GM23248 (cell line): ENCODE measurements at places on chromosomes 7 and 10. TPM values are rescaled to one million over a fixed set of nuclear protein-coding genes. Genes with fewer than 3 reads are reported as not detected.
A peak's percentile ranks its signal among the peaks of the same experiment; 100 is the strongest.

TPST1 gene
- polyA plus RNA-seq, result 53.7 and 57.0 TPM in 2 replicates

HOXA5 gene
- 1.3 and 1.9 TPM in 2 replicates for polyA plus RNA-seq

ZNF365 gene
- polyA plus RNA-seq, result 0.76 and 1.4 TPM in 2 replicates

EN2 gene
- polyA plus RNA-seq, result not detected in 2 replicates

TMEM72 gene
- not detected in 2 replicates for polyA plus RNA-seq

INTS1 gene
- 24.8 and 25.4 TPM in 2 replicates for polyA plus RNA-seq

LIPN gene
- not detected in 2 replicates for polyA plus RNA-seq

C10orf53 gene
- not detected in 2 replicates for polyA plus RNA-seq

DNA sequence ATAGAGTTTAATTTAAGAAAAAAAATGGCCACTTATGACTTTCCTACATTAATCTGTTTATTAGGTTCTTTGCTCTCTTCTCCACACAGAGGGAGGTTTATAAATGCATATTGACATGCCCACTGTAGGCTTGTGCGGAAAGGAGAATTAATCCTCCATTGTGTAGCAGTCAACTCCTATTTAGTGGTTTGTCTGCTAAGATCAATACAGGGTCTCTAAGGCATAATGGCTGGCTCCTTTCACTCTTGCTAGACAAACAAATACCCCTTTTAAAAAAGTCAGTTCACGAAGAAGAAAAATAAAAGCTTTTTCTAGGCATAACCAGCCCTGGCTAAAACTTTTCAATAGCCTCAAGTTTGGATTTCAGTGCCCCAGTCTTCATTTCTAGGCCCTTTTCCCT, 141.6 kb downstream of the TSPAN12 start:
- DNase-seq, result no peak

DNA sequence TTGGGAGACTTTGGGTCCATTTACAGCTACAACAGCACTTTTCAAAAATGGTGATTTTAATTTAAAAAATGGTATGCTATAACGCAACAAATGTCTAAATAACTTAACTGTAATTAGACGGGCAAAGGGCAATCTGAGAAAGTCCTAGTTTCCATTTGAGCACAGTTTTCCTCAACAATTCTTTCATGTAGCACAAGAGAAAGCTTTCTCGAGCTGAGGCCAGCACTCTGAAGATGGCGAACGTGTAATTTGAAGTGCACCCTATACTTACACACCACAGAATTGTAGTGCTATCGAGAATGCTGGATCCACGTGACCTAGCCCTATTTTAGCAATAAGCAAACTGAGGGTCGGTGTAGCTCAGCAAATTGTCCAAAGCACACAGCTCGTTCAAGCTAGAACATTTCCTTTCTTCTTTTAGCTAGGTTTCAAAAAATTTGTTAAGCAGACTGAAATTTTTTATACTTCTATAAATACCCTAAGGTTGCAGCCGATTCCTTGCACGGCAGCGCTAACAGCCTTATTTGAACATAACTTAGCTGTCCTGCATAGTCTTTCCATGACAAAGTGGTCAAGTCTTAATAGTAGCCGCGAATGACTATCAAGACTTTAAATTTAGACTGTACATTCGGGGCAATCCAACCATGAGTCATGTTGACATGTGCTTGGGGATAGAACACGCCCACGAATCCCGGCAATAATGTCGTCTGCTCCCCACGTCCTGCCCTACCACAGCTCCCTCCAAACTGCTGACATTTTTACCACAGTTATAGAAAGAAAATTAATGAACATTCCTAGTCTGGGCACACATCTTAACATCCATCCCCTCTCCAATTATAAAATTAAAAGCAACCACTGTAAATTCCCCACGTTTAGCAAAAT, 10.0 kb downstream of the KLF6 start:
- peak; percentile 96 for DNase-seq

DNA sequence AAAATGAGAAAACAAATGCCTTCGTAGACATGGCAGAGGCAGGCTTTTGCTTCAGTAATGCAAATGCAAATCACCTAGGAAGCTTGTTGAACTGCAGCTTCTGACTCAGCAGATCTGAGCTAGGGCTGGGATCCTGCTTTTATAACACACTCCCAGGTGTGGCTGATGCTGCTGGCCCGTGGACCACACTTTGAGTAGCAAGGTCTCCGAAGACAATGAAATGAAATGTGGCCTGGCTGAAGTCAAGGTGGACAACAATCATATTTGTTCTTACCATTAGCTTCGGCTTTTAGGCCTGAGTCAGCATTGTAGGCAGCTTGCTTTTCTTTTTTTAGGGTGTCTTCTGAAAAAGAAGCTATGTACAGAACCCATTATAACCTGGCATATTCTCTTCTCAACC, 26.3 kb downstream of the COL17A1 start:
- no peak for DNase-seq

GRCh38 chr10:47047577-47048525, 136.6 kb downstream of the PTPN20 start:
- DNase-seq, result peak; percentile 77

- DNase-seq, result no peak
Observed at GRCh38 chr10:96670786-96671185, 49.5 kb downstream of the PIK3AP1 start.

DNA sequence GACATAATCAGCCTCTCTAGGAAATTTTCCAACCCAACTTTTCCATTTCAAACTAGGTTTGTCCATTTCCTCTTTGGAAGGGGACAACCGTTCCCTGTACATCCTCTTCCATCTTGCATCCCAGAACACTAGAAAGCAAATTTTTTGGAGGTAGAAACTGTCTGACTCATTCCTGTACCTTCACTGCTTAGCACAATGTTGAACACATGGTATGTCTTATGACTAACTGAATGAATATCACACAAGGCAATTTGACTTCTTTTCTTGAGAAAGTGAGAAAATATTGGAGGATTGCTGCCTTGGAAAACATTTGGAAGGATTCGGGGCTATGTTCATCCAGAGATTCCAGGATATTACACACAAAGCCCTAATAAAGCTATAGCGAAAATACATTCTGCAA, 289.1 kb downstream of the FGFR2 start:
- no peak for DNase-seq

- DNase-seq, result peak; percentile 99
Observed at GRCh38 chr10:3525832-3526449, 259.1 kb downstream of the KLF6 start.

- DNase-seq, result no peak
Observed at GRCh38 chr7:29598613-29599012, 35.0 kb downstream of the PRR15 start.

DNA sequence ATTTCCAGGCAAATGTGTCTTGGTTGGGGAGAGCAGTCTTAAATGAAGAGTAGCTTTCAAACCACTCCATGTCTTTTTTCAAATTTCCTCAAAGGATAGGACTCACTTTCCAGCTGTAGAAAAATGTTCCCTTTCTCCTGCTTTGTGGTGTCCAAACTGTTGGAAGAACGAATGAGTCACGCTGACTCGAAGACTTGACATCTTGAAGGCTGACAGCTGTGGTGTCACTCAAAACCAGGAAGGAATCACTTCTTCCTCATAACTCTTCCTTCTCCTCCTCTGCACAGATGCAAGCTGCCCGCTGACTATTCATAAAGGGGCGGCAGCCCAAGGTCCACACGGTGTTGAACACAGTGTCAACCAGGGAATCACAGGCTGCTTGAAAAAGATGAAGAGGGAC, 19.2 kb downstream of the PLA2G12B start:
- peak; percentile 7 for DNase-seq

GRCh38 chr7:131075406-131075805, 252.3 kb upstream of the MKLN1 start:
- DNase-seq, result no peak

- DNase-seq, result peak; percentile 83
Observed at GRCh38 chr7:83849131-83849530, 200.2 kb upstream of the SEMA3E start.

DNA sequence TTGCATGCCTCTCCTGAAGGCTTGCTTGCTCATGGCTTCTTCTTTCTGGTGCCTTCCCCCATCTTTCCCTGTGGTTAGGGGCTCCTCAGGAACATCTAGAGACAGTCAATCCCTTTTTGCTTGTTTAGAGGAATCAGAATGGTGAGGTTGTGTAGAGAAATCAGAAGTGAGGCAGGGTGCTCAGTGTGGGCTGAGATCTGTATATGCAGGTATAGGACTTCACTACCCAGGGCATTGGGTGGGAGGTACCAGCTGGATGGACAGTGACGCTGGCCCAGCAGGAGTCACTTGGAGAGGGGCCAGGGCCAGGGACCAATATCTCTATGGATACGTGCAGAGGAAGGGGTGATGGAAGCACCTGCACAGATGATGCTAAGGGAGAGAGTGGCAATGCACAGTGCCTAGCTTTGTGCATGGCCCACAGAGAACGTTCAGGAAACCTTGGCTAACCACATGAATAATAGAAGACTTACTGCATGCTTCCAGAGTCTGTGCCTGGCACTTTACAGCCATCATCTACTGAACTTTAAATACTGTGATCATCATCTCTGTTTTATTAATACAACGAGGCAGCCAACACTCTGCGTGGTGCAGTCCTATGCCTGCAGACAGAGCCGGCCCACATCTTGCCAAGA, 255.2 kb downstream of the ABCA13 start:
- DNase-seq, result no peak

- DNase-seq, result no peak
Observed at GRCh38 chr7:49812534-49812933, 39.1 kb downstream of the VWC2 start.

- no peak for DNase-seq
Observed at GRCh38 chr10:96440361-96441292, 73.1 kb downstream of the TLL2 start.

- DNase-seq, result no peak
Observed at GRCh38 chr10:112214298-112214926, 30.8 kb upstream of the GPAM start.

DNA sequence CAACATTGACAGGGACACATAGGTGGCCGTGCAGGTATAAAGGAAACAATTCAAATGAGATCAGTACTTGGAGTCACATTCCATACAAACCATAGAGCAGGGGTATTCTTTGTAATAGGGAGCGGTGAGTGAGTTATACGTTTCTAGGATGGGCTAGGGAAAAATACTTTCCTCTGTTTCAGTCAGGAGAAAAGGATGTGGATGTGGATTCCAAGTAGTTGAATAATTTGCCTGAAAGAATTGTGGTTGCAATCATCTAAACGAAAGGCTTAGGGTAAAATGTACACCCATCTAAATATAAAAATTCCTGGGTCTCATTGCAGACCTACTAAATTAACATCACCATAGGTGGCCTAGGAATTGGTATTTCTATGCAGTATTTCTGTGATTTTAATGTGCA, 270.7 kb upstream of the IGFBP3 start:
- peak; percentile 71 for DNase-seq

DNA sequence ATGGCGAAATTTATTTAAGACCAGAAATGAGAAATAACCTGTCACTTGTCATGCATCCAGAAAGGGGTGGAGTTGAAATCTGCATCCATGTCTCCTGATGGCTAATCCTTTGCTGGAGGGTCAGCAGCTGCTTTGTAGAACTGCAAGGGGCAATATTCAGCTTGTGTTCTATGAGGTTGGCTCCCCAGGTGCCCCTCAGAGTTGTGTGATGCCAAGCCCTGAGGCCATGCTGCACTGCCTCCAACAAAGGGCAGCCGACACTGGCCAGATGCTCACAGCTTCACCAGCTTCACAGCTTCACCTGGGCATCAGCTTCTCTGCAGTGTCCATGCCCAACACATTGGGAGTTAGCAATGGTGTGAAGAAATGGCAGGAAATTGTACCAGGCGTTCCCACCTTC, 64.0 kb upstream of the TMEM72 start:
- no peak for DNase-seq

- DNase-seq, result no peak
Observed at GRCh38 chr7:26055241-26055640, 96.8 kb upstream of the NFE2L3 start.

DNA sequence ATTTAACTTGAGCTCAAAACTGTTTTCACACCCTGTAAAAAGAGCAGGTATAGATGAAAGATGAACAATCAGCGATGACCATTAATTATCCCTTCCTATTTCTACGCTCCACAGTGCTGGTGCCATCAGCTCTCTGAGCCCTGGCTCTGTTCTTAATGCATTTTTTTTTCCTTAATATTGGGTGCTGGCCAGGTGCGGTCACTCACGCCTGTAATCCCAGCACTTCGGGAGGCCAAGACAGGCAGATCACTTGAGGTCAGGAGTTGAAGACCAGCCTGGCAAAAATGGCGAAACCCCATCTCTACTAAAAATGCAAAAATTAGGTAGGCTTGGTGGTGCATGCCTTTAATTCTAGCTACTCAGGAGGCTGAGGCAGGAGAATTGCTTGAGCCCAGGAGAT, 4.2 kb downstream of the STEAP4 start:
- no peak for DNase-seq

GRCh38 chr10:10551596-10552301, 465.9 kb upstream of the CELF2 start:
- no peak for DNase-seq

- no peak for DNase-seq
Observed at GRCh38 chr10:55398497-55398882, 597.5 kb upstream of the PCDH15 start.

- no peak for DNase-seq
Observed at GRCh38 chr10:32538256-32538655, 92.3 kb downstream of the CCDC7 start.

GRCh38 chr10:93751832-93752231, 5.9 kb upstream of the LGI1 start:
- peak; percentile 49 for DNase-seq

DNA sequence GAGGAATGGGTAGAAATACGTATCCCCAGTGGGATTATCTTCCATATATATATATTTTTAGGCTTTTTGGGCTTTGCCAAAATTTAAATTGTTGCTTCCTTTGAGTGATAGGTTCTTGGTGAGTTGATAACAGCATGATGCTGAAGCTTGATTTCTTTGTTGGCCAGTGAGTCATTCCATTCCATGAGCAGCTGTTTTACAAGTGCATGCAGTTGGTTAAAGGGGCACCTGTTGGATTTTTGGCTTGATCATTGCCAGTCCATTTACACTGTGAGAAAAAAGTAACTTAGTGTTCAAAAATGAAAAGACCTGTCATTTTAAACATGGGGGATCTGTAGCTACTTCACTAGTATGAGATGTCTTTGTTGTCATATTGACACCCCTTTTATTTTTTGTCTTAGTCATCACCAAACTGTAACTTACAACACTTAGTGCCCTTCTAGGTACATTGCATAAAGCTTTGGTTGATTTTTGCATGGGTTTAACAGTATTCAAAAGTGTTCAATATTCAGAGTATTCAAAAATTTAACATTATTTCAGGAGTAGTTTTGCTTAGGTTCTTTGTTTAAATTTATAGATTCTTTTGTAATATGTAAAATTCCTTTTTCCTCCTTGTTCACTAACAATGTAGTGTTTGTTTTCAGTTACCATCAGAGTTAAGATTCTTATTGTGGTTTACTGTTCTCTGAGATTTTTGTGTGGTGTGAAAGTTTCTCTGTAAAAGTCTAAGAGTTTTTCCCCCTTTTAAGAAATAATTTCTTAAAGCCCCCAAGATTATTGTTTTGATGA, 8.8 kb downstream of the AKAP9 start:
- DNase-seq, result no peak

GRCh38 chr10:36048236-36048635, 406.1 kb upstream of the FZD8 start:
- DNase-seq, result peak; percentile 56

- no peak for DNase-seq
Observed at GRCh38 chr10:18949391-18949790, 99.2 kb upstream of the MALRD1 start.

- peak; percentile 42 for DNase-seq
Observed at GRCh38 chr7:136874393-136875032, 6.1 kb downstream of the CHRM2 start.
